ENCODE measurements at places on chromosomes 5 and 9.

- peak; percentile 62 for DNase-seq
Observed at GRCh38 chr5:142798099-142798770, 28.1 kb downstream of the ARHGAP26 start.

DNA sequence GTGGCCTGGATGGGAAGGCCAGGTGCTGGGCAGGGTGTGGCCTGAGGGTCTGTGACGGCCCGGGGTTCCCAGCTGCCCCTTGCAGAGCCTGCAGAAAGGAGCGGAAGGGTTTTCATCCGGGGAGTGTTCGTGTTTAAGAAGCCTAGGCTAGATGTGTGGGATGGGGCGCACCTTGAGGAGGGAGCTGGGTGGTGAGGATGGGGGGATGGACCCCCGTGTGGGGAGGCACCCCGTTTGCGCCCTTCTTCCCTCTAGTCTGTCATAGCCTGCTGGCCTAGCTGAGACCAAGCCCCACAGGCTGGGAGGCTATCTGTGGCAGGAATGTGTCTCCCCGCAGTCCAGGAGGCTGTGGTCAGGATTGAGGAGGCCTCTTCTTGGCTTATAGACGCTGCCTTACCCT lies 11.9 kb downstream of the RNU6ATAC start:
- no peak for DNase-seq

- no peak for DNase-seq
Observed at GRCh38 chr5:135891268-135891667, 4.4 kb downstream of the IL9 start.

GRCh38 chr5:157345485-157345884 lies 79.6 kb downstream of the CYFIP2 start:
- DNase-seq = no peak

DNA sequence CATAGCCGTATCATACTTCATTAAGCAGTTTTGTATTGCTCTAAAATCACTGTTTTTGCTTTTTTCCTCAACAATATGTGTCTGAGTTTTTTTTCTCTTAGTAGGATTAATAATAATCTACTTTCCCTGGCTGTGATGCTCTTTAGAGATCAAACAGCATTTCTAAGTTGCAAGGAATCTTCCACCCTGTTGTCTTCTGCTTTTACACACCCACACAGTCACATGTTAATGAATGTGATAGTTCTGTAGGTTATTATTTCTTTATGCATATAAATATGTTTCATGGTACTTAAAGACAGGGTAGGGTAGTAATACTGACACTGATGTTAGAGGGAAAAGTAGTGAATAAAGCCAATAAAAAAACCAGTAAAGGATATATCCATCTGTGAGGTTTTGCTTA lies 29.3 kb downstream of the SLC44A1 start:
- no peak for DNase-seq

- no peak for DNase-seq
Observed at GRCh38 chr5:38456657-38457399, 99.6 kb downstream of the LIFR start.

GRCh38 chr9:131349522-131349880 lies 44.4 kb upstream of the PRRC2B start:
- no peak for DNase-seq

GRCh38 chr5:131959906-131960305 lies 14.4 kb upstream of the MEIKIN start:
- no peak for DNase-seq

DNA sequence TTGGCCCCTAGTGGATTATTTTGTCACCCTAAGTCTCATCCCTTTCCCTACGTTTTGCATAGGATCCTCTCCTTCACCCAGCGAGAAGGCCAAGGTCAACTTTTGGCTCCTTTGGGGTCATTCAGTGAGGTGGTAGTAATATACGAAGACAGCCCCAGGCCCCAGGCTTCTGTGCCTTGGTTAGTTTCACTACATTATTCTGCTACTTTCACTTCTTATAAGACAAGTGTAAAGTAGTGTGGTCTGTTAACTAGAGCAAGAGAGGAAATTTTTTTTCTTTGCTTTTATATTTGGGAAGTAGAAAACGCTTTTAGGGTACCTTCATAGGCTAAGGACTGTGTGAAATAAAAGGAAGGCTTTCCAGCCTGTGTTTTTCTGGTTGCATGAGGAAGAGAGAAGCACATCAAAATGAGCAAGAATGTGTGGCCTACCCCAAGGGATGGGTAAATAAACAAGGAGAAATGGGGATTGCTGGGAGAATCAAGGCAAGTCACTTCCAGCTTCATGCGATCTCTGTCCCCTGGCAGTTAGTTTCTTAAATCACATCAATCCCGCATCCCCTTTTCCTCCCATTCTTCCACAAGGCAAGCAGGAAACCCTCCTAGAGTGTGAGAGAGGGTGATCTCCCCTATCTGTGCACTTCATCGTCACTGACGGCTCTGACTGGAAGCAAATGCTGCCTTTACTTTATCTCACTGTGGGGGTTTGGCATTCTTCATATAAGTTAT lies 677.0 kb upstream of the WWC1 start:
- DNase-seq = no peak

DNA sequence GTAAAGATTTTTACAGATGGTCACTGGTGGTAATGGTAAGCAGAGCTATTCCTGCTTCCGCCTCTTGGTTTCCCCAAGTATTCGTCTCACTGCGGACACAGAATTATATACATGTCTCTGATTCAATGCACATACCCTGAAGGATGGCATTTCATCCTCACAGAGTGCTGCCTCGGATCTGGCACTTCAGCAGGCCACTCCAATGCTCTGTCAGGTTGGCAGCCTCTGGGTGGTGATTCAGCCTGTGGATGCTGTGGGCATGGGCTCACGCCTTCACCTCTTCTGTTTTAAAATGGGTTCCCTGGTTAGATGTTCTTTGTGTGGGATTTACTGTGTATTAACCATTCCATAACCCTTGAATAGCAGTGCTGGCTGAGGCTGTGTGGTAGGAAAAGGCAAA lies 182.6 kb upstream of the ZNF608 start:
- no peak for DNase-seq

GRCh38 chr5:141032626-141033025 lies 18.5 kb upstream of the PCDHB1 start:
- no peak for DNase-seq

GRCh38 chr9:123365287-123365880 lies 9.4 kb downstream of the CRB2 start:
- DNase-seq = no peak

DNA sequence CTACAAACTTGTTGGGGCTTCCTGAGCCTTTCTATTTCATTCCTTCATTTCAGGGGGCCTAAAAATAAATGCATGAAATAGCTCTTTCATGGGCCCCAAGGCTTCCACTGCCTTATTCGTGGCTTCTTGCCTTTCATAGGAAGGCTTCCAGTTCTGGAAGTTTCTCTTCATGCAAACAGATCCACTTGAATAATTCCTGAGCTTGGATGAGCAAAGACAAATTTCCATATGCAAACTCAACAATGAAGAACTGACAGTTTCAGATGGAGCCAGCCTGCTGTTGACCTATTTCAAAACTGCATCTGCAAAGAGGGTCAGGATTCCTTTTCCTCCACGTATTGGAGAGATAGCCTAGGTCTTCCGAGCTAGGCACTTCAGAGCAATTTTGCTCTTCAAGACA lies 142.1 kb downstream of the MLLT3 start:
- no peak for DNase-seq

- no peak for DNase-seq
Observed at GRCh38 chr5:9924614-9925013, 294.5 kb upstream of the TAS2R1 start.

DNA sequence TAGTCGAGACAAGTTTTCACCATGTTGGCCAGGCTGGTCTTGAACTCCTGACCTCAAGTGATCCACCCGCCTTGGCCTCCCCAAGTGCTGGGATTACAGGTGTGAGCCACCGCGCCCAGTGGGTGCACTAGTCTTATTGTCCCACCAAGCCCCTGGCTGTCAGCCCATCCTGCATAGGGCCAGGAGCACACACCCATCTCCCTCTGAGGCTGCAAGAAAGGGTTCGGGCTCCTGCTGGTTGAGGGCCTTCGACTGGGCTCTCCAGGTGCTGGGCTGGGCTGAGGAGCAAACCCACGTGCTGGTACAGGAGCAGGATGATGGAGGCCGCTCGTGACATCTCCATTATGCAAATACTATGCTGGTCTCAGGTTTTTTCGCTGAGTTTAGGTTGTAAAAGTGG lies 25.1 kb upstream of the RNF130 start:
- no peak for DNase-seq

DNA sequence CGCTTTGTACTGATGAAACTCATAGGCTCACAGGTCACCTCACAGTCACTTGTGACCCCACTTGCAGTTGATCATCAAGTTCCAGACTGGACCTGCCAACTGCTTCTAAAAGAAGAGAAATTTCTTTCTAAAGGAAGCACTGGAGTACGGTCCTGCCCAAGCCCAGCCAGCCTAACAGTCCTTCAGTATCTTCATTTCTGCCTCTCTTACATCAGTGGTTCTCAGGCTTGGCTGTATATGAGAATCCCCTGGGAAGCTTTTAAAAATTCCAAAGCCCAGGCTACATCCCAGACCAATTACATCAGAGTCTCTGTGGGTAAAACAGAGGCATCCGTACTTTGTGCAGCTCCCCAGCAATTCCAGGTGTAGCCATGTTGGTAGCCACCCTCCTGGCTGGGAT lies 282.1 kb downstream of the NFIB start:
- no peak for DNase-seq

GRCh38 chr9:20788526-20789451 lies 104.7 kb downstream of the FOCAD start:
- no peak for DNase-seq

DNA sequence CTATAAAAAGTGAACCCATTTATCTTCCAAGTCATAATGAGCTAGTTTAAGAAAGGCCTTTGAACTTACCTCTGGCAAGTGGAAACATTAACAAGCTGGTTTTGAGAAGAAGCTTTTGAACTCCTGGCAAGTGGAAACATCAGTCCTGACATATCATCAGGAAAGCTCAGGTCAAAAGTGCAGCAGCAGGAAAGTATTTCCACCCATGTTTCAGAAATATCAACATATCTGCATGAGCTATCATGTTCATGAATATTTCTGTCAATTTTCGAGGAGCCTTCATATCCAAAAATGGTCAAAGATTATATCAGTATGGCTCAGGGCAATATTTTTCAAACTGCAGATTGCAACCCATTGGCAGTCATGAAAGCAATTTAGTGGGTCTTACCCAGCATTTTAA lies 133.9 kb downstream of the PLK2 start:
- no peak for DNase-seq

- no peak for DNase-seq
Observed at GRCh38 chr9:94805585-94805984, 79.1 kb downstream of the AOPEP start.

- DNase-seq = no peak
Observed at GRCh38 chr9:110820381-110820780, 151.8 kb downstream of the MUSK start.

GRCh38 chr9:35801328-35802128 lies 10.1 kb downstream of the NPR2 start:
- no peak for DNase-seq

- no peak for DNase-seq
Observed at GRCh38 chr5:141430332-141431113, at the start of gene PCDHGA12. PCDHGA12 (plus strand) TSS chr5:141430507; CDS start chr5:141430760, 253 bp downstream.

- DNase-seq = no peak
Observed at GRCh38 chr5:78543916-78544315, 104.7 kb downstream of the LHFPL2 start.

DNA sequence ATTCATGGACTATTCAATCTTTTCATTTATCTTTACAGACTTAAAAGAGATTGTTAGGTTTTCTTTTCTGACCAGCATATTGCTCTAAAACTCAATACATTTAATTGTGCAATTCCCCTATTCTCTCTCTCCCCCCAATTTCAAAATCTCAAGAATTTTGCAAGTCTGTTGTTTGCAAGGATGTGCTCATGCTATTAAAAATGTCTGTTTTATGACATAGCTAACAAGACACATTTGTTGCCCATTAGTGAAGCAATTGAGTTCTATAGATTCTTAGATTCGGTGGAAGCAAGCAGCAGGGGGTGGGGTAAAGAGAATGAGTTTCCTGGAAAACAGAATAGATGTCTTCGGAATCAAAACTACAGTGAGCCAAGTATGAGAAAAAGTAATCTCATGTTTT lies 8.5 kb upstream of the CSNK1A1 start:
- DNase-seq = no peak

DNA sequence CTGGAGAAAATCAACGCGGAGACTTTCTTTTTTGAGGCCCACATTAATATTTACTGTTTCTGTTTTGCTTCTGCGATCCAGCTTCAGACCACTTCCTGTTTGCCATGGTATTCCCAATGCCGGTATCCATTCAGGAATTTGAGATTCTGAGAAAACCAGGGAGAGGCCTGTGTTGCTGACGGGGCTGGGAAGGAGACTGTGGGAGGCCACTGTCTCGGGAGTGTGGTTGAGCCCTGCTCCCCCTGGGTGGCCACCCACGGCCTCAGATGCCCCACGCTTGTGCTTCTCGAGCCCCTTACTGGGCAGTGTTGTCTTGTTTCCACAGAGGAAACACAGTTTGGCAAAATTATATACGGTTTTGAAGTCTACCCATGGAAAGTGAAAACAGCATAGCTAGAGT lies 403.6 kb upstream of the IRX2 start:
- no peak for DNase-seq

DNA sequence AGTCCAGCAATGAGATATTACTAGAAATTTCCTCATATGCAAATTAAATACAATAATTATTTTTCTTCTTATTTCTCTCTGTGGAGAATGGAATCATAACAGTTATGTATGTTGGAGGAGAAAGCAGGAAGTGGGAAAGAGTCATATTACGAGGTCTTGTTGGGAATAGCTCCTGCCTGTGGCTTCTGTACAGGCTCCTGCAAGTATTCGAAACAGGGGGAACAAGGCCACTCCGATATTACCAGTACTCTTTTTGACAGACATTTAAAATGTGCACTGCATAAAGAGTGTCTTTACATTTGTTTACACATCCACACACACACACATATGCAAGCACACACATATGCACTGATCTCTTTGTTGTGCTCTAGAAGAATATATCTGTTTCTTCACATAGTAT lies 812.0 kb upstream of the ZNF608 start:
- DNase-seq = no peak

DNA sequence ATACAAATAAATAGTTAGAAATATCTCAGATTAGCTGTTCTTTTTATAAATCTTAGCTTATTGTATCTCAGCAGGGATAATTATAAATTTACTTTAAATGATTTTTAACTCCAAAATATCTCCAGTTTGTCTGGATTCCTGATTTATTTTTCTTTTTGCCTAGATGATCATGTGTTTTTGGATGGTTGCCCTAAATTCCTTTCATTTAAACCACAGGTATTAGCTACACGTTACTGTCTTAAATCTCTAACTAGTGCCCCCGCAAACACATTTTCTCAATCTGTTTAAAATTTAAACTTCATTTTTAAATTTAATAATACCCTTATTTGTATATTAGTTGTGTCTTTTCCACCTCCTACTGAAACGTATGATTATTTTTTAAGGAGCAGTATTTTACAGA lies 5.6 kb downstream of the FER start:
- no peak for DNase-seq

All from aorta (tissue), 5 donors.